CD4-positive, alpha-beta T cell treated with Interleukin-1 beta for 1 hour (primary cell): ENCODE measurements at places on chromosomes 16 and 17.
A peak's percentile ranks its signal among the peaks of the same experiment; 100 is the strongest.

GRCh38 chr17:68435876-68436842 lies 21.1 kb downstream of the WIPI1 start:
- peak; percentile 86 for DNase-seq

GRCh38 chr17:36616061-36617029 lies 15.0 kb downstream of the MRM1 start:
- no peak for DNase-seq

GRCh38 chr16:21652453-21652852 lies at the start of gene IGSF6:
Gene IGSF6 (minus strand): TSS chr16:21652608. CDS start chr16:21652598, 10 bp downstream.
- peak; percentile 19 for DNase-seq

- peak; percentile 68 for DNase-seq
Measured at GRCh38 chr17:74199306-74200092, 4.0 kb upstream of the RPL38 start.

DNA sequence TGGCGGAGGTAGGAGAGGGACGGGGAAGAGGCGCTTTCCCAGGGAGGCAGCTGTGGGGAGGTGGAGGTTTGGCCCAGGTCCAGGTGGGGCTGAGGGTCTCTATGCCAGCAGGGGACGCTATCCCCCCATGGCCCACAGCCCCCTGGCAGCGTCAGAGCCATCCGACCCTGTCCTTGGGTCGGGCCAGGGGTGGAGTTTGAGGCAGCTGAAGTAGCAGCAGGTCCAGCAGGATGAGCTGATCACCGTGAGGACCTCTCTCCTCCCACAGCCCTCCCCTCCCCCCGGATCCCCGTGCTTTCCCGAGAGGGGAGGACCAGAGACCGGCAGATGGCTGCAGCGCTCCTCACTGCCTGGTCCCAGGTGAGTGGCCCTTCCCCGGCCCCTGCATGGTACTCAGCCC lies 3.2 kb downstream of the ZNF205 start:
- DNase-seq, result no peak

- DNase-seq, result no peak
Measured at GRCh38 chr17:57862694-57863667, 13.1 kb upstream of the MRPS23 start.

GRCh38 chr17:69732272-69732918 lies 317.9 kb downstream of the MAP2K6 start:
- DNase-seq, result no peak

DNA sequence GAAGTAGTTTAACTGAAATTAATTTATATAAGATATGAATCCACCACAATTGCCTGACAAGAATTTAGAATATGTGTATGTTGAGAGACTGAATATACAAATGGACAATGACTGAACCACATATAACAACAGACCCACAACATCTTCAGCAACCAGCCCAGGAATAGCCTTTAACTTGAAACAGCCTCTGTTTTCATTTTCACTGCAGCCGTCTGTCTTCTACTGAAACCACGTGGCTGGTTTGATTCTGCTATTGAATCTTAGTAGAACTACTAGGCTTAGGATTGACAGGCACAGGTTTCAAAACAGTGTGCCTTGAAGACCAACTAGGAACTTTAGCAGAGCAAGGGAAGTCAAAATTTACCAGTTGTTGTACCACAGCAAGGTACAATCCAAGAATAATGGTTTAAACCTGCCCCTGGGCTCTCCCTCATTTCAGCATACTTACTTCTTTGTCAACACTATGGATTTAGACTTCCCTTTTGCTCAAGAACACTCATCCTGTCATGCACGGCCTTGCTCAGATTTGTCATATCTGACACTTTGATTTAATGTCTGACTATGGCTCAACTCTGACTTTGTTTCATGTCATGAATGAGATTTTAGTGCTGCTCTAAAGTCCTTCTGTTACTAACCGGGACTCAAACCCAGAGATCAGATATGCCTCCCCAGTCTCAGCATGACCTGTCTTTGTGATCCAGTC lies 355.0 kb downstream of the KIF2B start:
- no peak for DNase-seq

DNA sequence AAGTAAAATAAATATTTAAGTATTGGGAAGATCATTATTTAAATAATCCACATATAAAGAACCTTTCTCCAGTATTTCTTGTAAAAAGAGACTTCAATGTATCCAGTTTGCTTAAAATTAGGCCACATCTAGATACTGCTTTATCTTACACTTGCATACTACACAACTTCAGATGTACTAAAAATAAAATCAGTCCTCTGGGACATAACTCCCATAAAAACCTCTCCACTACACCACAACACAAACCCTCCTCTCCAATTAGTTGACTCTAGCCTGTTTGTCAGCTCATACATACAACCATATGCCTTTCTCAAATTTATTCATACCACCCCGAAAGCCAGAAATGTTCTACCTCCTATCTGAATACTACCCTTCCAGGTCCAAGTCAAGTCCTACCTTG lies 21.6 kb downstream of the SPOP start:
- DNase-seq, result no peak

- DNase-seq, result no peak
Measured at GRCh38 chr16:61858988-61859387, 177.2 kb downstream of the CDH8 start.
